ENCODE measurements at places on chromosomes 1 and 21.

DNA sequence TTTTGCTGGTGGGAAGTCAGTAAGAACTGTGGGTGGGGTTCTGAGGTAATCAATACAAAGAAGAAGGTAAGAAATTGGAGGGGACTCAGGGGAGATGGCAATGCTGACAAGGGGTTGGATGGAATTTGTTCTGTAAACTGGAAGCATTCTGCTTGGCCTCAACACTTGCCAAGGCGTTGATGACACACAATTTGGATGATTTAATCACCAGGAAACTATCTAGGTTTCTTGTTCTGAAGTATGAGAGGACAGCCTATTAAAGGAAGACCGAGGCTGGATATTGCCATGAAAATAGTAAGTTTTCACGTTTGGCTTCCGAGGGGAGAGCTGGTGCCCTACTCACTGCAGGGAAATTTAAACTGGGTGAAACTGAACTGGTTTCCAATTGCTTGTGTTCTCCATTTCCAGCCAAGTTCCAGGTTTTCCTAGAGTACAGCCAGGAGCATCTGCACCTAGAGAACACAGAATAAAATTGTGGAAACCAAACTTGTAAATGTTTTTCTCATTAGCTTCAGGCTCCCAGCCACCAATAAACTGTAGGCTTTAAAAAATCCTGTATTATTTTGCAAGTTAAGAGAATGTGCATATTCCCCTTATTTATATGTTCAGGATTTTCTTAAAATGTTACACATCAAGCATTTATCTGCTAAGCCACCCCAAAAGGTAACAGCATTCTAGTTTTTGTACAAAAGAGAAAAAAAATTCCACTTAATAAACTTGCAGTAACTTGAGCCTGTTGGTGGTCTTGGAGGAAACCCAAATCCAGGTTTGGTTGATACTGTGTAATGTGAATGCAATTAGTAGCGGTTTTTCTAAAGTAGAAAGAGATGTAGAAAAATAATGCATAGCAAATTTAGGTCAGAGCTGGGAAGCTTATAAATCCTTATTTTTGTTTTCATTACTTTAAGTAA, 53.8 kb downstream of the ROR1 start:
- no peak for DNase-seq

DNA sequence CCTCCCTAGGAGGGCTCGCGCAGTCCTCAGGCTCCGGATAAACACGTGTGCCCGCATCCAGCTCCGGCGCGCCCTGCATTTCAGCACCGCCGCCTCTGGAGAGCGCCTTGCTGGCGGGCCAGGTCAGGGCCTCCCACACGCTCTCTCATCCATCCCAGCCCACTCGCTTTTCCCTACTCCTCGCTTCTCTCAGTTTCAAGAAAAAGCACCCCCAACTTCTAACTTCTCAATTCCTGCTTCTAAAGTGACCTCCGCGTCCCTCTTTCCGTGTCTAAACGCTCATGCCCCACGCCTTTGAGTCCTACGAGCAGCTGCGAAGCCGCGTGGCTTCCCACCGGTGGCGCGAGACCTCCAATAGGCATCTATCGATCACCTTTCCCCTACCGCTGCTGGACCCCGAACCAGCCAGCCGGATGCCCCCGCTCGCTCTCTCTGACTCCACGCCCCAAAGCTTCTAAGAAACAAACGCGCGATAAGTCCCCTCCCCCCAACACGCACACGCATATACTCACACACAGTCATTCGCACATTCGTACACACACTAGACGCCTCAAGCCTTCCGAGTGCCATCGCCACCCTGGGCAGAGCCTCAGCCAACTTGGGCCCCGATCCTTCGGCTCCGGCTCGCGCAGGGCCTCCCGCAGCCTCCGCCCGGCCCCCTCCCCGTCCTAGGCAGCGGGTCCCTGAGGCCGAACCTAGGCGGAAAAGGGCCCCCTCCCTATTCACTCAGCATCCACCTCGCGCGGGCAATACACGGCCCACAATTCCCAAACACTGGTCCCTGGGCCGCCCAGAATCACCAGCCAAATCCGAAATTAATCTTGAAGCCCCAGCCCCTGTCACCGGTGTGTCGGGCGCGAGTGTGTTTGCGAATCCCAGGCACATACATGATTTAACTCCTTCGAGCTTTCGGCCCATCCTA, 1.1 kb downstream of the NMNAT2 start:
- peak; percentile 56 for DNase-seq

GRCh38 chr1:230212405-230212936, 145.4 kb downstream of the GALNT2 start:
- no peak for DNase-seq

DNA sequence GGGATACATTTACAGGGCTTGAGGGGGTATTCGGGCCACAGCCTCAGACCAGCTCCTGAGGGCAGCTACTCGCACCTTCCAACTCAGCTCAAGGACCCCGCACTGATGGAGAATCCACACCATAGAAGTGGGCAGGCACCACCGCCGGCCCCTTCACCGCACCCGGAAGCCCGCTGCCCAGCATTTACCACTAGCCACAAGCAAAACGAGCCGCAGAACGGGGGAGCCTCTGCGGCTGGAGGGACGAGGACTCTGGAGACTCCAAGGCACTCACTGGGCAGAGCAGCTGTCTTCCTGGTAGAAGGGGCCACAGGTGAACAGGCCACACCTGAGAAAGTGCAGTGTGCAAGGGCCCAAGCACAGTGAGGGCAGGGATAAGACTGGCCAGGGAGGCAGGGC, 5.4 kb downstream of the UBE2J2 start:
- no peak for DNase-seq

DNA sequence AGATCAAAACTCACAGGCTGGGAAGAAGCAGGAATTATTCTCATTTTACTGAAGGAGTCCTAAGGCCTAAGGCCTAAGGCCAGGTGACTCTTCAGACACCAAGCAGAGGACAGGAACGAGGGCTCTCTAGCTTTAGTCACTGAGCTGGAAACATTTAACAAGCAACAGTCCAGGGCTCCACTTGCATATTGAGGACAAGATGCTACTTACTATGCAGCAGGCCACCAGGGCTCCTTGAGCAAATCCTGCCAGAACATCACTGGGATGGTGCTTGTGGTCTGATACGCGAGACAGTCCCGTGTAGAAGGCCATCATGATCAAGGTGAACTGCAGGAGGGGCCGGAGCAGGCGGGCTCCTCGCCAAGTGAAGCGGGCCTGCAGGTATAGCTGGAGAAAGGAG, 67.6 kb downstream of the PLPP3 start:
- no peak for DNase-seq

DNA sequence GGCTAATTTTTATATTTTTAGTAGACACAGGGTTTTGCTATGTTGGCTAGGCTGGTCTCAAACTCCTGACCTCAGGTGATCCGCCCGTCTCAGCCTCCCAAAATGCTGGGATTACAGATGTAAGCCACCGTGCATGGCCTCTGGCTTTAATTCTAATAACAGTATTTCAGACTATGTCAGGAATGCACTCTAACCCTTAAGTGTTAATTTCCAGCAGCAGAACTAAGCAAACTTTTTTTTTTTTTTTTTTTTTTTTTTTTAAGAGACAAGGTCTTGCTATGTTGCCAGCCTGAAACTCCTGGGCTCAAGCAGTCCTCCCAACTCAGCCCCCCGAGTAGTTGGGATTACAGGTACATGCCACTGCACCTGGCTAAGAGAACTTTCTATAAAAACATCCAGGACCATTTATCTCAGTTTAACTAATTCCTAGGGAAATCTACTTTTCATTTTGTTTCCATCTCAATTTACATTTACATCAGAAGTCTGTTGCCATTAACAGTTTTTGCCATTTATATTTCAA, 6.5 kb downstream of the DCAF8 start:
- no peak for DNase-seq

DNA sequence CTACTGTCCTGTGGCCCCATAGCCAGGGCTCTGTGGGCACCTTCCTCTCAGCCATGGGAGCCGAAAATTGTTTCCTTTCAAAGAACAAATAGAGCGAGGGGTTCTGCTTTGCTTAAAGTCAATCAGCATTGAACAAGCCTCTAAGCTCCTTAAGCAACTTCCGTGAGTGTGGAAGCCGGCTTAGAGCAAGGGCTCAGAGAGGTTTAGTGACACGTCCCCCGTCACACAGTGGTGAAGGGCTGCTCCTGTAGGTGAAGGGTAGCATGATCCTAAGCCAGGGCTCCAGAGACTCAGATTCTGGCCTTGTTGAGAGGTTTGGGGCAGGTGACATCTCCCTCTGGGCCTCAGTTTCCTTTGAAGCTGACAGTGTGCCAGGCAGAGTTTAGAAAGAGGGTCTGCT, 94.0 kb upstream of the WNT4 start:
- DNase-seq, result no peak

GRCh38 chr21:27681841-27682240, 715.0 kb upstream of the ADAMTS5 start:
- no peak for DNase-seq

DNA sequence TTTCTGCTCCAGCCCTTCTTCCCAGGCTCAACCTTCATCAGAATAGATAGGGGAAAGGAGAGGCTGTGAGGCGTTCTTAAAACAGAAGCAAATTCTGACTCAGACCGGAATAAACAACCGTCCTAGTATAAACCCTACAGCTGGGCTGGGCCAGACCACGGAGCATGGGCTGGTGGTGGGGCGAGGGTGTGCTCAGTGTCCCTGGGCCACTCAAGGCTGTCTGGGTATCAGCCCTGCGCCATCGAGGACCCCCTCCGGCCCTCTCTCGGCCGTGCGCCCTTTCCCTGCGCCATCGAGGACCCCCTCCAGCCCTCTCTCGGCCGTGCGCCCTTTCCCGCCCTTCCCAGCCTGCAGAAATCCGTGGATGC, 36.0 kb downstream of the CAPN2 start:
- no peak for DNase-seq

DNA sequence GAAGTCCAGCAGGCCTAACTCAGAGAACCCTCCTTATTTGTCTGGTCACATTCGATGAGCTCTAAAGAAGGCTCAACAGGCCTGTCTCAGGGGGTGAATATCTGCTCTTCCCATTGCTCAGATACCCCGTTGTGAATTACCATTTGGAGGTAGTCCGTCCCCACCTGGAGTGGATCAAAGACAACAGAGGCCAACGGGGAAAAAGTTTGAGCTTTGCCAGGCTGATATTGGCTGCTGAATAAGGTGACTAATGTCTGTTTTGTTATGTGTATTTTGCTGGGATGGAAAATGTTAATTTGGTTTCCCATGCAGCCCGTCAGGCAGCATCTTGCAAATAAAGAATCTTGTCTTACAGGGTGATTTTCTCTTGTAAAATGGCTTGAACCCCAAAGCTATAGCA, 69.2 kb upstream of the EPS8L3 start:
- DNase-seq, result no peak

DNA sequence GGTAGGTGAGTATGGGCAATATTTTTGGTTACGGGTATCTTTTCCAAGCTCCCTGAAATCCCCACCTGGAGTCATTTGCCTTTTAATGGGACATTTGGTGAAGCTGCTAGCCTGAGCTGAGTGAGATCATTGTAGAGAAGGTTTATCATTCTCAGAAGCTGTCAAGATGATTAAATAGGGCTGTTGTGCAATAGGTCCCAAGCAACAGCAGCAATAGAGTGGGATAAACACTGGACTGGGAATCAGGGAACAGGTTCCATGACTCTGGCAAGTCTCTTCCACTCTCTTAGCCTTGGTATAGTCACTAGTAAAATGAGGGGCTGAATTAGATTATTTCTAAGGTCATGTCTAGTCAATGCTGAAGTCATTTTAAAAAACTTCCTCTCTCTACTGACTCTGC, 30.3 kb upstream of the FAM78B start:
- peak; percentile 30 for DNase-seq

DNA sequence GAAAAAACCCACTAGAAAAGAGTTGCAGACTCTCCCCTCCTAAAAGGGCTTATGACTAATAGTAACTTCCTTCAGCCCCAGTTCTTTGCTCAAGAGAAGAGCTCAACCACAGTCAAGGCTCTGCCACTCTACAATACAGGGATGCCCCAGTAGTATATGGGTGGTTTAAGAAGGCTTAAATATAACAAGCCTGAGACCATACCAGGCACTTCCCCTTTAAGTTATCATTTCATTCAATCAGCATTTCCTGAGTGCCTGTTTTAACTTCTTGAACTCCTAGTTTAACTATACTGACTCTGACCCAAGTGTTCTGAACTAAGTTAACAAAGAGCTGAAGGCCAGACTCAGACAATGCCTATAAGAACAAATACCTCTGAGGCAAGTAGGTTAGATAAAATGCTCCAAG, 19.8 kb downstream of the PRPF38A start:
- no peak for DNase-seq

GRCh38 chr1:231558708-231559185, 30.3 kb downstream of the TSNAX start:
- no peak for DNase-seq

GRCh38 chr1:205450448-205450847, 5.4 kb downstream of the BLACAT1 start:
- DNase-seq, result no peak

- DNase-seq, result no peak
Observed at GRCh38 chr1:178161516-178161915, 67.6 kb downstream of the RASAL2 start.

- DNase-seq, result no peak
Observed at GRCh38 chr1:84192681-84193080, 48.6 kb downstream of the PRKACB start.

DNA sequence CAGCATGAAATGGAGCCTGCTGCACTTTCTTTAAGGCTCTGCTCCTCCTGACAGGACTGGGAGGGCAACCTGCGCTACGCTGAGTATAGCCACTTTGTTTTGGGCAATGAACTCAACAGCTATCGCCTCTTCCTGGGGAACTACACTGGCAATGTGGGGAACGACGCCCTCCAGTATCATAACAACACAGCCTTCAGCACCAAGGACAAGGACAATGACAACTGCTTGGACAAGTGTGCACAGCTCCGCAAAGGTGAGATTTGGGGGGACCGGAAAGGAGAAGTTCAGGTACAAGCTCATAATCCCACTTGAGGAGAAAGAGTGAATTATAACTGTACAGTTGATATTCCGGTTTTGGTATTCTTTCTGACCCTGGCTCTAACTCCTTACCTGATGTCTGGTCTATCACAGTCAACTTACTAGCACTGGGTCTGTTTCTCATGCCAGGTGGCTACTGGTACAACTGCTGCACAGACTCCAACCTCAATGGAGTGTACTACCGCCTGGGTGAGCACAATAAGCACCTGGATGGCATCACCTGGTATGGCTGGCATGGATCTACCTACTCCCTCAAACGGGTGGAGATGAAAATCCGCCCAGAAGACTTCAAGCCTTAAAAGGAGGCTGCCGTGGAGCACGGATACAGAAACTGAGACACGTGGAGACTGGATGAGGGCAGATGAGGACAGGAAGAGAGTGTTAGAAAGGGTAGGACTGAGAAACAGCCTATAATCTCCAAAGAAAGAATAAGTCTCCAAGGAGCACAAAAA, 5.4 kb downstream of the ANGPTL7 start:
- DNase-seq, result no peak
